Epithelial cell of prostate (primary cell): ENCODE measurements at places on chromosomes 2 and 18.

DNA sequence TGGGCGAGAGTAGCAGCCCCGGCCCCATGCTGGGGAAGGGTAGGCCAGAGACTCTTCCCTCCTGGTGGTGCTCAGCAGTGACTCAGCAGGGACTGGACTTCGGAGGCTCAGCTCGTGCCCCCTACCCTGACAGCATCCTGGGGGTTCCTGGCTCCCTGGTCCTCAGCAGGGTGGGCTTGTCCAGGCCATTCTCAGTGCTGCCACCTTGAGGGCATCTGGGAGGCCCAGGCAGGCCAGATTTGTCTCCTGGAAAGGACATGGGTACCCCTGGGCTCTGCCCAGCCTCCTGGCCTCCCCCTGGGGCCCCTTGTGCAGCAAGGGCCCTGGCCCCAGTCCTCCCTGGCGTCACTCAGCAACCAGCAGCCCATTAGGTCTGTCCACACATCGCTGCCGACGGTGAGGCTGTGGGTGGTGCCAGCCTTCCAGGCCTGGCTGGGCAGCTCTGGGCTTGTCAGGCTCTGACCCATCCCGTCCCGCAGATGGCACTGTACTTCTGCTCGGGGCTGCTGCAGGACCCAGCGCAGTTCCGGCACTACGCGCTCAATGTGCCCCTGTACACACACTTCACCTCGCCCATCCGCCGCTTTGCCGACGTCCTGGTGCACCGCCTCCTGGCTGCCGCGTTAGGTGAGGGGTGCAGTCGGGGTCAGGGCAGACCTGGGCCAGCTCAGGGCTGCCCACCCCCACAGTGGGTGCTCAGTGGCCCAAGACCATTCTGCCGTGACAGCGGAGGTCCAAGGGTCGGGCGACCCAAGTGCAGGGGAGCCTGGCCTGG is 45.0 kb upstream of the ALPP start:
- DNase-seq, result no peak

DNA sequence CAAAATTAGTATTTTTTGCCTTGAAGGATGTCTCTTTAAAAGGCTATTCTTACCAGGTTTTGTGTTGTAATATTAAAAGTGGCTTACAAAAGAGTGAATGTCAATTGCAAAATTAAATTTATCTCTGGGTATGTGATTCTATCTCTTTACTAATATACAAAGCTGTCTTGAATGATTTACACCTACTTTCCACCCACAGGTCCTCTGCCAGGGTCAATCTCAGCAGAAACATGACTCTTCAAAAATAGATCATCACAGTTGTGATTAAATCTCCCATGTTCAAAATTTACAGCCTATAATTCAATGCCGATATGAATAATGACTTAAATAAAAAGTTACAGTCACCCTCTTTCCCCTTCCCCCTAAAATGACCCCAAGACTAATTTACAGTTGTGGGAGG is 78.8 kb downstream of the SLC8A1 start:
- no peak for DNase-seq

GRCh38 chr2:74301262-74301661 is 42.0 kb downstream of the SLC4A5 start:
- DNase-seq, result no peak

- DNase-seq, result no peak
These were observed 317.8 kb upstream of the ZNF521 start for GRCh38 chr18:25669741-25670140.

DNA sequence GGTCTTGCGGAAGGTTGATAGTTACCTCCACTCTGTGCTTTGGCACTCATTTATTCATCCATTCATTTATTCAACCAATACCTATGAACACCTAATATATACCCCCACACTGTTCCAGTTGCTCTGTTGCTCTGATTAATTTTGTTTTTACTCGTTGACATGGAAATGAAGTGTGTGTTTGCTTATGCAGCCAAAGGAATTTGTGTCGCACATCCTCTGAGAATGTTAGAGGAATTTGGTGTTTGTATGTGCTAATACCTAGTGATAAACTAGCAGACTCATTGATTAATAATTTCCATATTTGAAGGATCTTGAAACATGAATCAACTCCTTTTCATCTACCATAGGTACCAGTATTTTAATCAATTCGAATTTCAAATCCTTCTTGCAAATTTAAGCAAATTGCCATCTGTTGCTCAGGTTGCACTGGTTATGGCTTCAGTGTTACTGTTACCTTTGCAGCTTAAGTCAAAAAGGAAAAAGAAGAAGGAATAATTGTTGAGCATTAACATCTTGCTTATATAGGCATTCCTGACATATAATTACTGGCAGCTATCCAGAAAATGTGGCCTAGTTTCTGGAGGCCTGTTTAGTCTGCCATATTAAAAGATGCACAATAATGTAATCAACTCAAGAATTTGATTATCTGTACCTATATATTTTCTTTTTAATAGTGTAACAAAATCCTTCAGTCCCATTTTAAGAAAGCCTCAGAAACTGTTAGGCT is 25.7 kb upstream of the CRIM1 start:
- no peak for DNase-seq

- DNase-seq, result peak; percentile 62
These were observed 15.0 kb upstream of the POLI start for GRCh38 chr18:54254265-54254758.

DNA sequence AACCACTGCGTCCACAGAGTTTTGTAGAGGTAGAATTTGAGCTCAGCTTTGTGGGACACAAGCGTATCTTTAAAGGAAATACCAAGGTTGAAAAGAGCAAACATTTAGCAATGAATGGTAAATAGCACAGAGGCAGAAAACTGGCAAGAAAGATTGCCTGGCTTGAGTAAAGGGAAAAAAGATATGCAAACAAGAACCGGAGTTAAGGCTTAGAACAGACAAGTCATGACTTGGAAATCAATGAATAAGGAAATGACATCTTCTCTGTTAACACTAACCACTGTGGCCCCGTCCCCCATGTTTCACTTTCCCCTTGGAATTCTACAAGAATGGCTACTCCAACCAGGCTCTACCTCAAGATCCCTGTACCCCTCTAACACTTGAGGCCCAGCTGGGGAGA is 3.8 kb downstream of the STAM2 start:
- peak; percentile 51 for DNase-seq

- no peak for DNase-seq
These were observed 49.1 kb downstream of the EML6 start for GRCh38 chr2:54772531-54772930.

DNA sequence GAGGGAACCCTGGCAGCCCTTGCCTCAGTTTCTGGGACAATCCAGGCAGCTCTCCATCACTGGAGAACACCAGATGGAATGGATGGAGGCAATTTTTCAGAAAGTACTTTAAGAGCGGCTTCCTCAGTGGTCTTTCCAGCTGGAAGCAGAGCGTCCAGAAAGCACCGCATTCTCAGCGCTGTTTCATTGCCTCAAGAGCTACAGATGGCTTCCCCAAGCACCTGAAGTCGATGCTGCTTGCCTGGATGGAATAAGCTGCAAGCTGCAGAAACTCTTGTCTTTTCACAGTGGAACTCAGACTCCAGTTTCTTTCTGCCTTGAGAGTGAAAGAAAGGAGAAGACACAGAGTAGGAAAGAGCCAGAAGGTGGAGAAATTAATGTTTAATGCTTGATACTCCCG is 766.9 kb downstream of the TDRD15 start:
- no peak for DNase-seq

GRCh38 chr2:150234787-150235446 is 252.6 kb downstream of the RND3 start:
- no peak for DNase-seq

- no peak for DNase-seq
These were observed 20.5 kb upstream of the KIF1A start for GRCh38 chr2:240840435-240841060.

- peak; percentile 62 for DNase-seq
These were observed 1.1 kb downstream of the UXS1 start for GRCh38 chr2:106192752-106193689.

- no peak for DNase-seq
These were observed 123.7 kb upstream of the NCK2 start for GRCh38 chr2:105621038-105621437.

GRCh38 chr2:72803626-72804320 is 22.1 kb downstream of the EXOC6B start:
- DNase-seq, result no peak

DNA sequence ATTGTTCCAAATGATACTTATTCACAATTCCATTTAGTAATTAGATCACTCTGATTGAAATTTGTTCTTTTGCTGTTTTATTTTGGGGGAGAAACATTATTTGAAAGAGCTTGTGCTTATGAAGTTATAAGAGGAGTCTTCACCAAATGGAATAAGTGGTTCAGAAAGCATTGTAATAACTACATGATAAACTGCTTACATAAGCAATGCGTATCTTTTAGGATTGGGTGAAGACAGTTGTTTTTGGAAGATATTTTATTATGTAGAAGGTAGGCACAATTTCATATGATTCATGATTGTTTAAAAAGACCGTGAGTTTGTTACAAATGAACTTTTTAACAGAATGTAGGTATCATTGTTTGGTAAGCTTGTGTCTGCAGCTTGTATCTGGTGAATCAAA is 14.5 kb downstream of the ZNF638 start:
- no peak for DNase-seq

DNA sequence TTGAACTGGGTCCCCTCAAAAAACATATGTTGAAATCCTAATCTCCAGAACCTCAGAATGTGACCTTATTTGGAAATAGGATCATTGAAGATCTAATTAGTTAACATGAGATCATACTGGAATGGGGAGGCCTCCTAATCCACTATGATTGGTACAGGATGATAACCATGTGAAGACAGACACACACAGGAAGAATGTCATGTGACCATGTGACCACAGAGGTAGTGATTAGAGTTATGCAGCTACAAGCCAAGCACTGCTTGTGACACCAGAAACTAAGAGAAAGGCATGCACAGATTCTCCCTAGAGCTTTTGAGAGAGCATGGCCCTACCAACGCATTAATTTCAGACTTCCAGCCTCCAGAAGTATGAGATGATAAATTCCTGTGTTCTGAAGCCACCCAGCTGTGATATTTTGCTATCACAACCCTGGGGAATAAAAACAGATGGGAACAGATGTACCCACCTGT is 47.0 kb upstream of the TGIF1 start:
- DNase-seq, result no peak

DNA sequence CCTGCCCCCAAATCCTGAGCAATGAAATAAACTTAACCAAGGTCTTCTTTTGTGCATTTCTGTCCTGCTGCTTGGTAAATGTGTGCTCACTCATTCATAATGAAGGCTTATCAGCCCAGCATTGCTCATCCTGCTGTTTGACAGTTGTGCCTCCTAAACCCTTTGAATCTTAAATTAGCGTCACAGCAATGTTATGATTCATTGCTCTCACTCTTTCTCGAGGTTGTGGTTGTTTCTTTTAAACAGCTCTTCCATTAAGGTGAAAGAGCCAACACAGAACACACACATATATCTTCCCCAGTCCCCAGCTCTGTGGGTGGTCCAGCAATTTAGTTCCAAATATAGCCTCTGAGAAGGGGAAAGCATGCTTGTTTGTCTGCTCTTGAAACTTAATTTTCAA is 84.0 kb downstream of the EVA1A start:
- no peak for DNase-seq

DNA sequence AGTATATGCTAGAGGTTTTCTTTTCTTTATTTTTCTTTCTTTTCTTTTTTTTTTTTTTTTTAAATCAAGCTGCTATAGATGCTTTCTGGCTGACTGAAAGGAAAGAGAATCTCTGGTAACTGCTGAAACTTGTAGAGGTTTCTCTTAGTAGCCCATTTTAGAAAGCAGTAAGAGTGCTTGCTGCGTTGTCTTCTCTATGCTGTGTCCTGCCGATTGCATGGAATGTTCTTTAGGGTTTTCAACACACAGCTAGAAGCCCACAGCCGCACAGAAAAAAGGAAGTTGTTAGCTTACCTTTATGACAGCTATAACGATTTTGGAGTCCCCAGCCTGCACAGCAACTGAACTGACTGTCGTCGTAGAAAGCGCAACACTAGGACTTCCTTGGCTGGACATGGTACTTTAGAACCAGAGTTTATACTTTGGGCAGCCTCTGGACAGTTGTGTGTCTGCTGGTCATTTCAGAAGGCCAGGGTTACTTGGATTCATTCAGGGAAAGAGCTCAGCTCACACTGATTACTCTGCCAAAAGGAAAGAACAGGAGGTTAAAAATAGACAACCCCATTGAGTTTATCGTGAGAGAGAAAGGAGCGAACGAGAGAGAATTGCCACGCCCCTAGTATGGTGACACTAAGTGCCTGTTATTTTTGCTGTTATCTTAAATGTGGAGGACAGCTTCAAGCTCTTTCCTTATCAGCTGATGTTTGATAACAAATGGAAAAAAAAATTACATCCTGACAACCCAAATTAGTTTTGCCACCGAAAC is at the start of gene CCDC141:
Gene CCDC141 (minus strand): TSS at position 592 of the 766 bp plus-strand sequence. CDS start 196 bp downstream, at position 396.
- DNase-seq, result no peak

DNA sequence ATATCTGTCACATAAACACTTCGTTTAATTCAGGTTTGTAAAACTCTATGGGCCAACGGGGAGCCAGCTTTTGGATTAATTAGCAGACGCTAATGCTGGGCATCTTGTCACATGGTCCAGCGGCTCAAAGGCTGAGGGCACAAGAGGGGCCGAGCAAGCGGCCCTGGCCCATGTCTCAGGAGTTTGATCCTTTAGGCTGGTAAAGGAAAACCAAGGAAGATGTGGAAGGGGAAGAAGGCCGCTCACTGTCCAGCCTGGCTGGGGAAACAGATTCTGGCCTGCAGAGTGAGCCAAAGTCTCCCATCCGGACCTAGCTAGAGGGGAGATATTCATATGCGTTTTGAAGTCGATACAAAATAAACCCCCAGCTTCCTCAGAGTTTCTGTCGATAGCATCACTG is 248.6 kb upstream of the SIX2 start:
- no peak for DNase-seq

- DNase-seq, result no peak
These were observed 185.2 kb upstream of the LRP1B start for GRCh38 chr2:142316049-142316448.

DNA sequence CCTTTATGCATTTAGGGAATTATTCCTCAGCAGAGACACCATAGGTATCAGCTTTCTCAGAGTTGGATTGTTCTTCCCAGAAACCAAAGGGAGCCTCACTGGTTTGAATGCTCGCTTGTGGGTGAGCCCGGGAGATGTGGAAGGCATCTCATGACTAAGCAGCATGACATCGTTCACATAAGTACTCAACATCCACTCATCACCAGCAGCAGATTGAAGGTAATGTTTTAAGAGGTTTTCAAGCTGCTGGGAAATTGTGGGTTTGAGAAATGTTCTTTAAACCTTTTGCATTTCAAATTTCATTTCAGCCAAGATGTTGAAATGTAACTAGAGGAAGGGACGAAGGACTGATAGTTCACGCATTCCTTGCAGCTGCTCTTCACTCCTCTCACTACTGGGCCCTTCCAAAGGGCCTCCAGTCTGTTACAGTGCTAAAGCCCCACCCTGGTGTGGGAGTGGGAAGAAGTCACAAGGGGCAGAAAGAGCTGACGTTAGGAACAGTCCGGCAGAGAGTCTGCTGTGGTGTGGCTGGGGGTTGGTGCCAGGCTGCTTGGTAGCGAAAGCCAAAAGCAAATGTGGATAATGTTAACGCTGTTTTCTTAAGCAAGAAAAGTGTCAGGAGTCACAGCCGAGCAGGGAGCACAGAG is 324.5 kb upstream of the EPHA4 start:
- DNase-seq, result no peak

GRCh38 chr2:190948671-190949070 is 65.3 kb downstream of the STAT1 start:
- DNase-seq, result no peak
